H4 (cell line): ENCODE measurements at places on chromosomes 11 and 22. TPM values are rescaled to one million over a fixed set of nuclear protein-coding genes. Genes with fewer than 3 reads are reported as not detected.

FAM181B gene
- not detected in 2 replicates for total RNA-seq

CHRM4 gene
- 0.33 and 0.48 TPM in 2 replicates for total RNA-seq

PTDSS2 gene
- total RNA-seq = 15.0 and 26.7 TPM in 2 replicates

OR51B4 gene
- 1.1 and 6.9 TPM in 2 replicates for total RNA-seq

DLG2 gene
- total RNA-seq = 1.7 and 2.6 TPM in 2 replicates
